Stimulated activated CD8-positive, alpha-beta memory T cell treated with anti-CD3 and anti-CD28 coated beads, Interleukin-4, amount 100 ng/mL, for 4 hours (primary cell): ENCODE measurements at places on chromosomes 1 and 21.

GRCh38 chr1:201495551-201496295, 11.2 kb downstream of the CSRP1 start:
- no peak for DNase-seq

DNA sequence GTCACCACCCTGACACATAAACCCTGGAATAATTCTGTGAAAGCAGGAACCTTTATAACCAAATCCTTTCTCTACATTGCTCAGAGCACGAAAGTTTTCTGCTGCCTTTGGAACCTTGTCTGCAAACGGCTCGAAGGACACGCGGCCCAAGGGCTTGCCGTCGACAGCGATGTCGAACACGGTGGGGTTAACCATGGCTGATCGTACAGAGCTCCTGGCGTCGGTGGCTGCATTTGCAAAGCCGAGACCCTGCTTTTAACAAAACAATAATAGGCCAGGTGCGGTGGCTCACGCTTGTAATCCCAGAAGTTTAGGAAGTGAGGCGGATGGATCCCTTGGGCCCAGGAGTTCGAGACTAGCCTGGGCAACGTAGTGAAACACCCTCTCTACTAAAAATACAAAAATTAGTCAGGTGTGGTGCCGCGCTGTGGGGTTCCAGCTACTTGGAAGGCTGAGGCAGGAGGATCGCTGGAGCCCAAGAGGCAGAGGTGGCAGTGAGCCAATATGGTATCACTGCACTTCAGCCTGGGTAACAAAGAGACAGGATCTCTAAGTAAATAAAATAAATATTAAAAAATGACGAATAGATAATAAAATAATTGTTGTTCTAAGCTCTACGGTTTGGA, 2.2 kb upstream of the EIF2B3 start:
- no peak for DNase-seq

- no peak for DNase-seq
Observed at GRCh38 chr1:238252033-238252802, 361.5 kb upstream of the ZP4 start.

- no peak for DNase-seq
Observed at GRCh38 chr21:44987886-44988606, 48.2 kb downstream of the SLX9 start.

- DNase-seq = peak; percentile 10
Observed at GRCh38 chr1:221961532-221962292, 219.8 kb upstream of the DUSP10 start.

DNA sequence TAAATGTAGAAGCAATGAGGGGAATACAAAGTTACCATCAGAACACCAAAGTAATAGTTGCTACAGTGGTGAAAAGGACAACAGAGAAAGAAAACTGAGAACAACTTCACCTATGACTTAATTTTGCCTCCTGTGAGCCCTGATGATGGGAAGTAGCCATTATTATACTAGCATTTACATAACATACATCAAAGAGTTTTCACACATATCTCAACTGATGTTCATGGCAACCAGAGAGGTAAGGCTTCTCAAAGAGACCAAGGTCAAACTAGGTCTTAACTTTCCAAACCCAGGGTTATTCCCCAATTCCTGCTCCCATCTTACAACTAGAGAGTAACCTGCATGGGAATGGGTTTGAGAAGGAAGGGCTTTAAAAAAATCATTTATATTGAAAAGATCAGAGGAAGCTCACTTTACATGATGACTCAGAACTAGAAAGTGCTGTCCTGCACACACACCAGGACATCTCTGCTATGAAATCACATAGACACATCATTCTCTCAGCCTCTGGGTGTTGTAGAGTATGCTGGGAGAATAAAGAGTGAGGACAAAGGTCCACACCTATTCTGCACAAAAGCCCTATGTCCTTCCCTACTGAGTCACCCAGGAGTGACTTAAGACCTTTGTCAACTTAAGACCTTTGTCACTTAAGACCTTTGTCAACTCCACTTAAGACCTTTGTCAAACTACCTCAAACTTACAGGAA, 179.7 kb downstream of the TNFSF18 start:
- no peak for DNase-seq

DNA sequence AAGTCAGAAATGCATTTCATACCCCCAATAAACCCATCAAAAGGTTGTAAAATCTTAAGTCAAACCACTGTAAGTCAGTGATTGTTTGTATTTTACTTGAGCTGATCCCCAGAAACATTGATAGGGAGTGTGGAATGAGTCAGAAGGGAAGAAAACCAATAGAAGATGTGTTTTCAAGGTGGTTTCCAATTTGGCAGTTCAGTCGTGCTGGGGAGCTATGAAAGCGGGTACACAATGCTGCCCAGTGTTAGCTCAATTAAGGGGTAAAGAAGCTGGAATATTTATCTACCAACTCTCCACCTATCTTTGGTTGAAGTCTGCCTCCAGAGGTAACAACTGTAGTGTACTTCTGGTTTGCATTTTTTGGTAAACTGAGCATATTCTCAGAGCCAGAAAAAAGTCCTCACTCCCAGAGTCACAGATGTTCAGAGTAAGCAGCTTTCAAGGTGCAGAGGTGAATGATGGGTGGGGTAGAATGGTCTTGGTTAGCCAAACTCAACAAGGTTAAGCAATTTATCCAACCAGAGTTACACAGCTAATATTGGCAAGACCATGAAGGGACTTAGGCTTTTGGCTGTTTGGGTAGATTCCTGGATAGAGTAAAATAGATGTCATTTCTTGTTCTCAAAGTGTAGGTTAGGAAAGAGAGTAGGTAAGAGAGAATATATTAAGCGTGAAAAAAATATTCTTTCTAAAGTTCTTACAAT, 202.9 kb upstream of the ADGRL2 start:
- no peak for DNase-seq

- no peak for DNase-seq
Observed at GRCh38 chr1:11960715-11961114, 19.5 kb upstream of the MFN2 start.

DNA sequence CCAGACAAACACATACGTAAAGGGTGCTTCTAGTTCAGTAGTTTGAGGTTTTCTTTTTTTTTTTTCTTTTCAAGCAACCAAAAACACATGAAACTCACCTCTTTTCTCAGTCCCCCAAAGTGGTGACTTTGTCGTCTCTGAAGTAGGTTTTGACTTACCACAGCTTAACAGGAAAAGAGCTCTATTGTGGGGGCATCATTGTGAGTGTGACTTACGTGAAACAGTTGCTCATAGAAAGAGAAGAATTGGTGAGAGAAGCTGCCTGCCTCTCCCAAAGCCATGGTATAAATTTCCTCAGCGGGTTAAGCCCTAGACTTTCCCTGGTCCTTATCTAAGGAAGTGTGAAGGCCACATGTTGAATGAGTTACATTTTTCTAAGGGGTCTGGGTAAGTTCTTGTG, 11.9 kb downstream of the FASLG start:
- DNase-seq = no peak

- DNase-seq = no peak
Observed at GRCh38 chr1:226678701-226679100, 60.4 kb downstream of the ITPKB start.

- no peak for DNase-seq
Observed at GRCh38 chr1:31624309-31624708, 6.8 kb downstream of the HCRTR1 start.

GRCh38 chr21:16534408-16535101, 804.8 kb downstream of the USP25 start:
- no peak for DNase-seq

GRCh38 chr1:3352299-3352951, 102.0 kb upstream of the ARHGEF16 start:
- no peak for DNase-seq

GRCh38 chr1:160211046-160211790, 6.0 kb downstream of the PEA15 start:
- DNase-seq = no peak

DNA sequence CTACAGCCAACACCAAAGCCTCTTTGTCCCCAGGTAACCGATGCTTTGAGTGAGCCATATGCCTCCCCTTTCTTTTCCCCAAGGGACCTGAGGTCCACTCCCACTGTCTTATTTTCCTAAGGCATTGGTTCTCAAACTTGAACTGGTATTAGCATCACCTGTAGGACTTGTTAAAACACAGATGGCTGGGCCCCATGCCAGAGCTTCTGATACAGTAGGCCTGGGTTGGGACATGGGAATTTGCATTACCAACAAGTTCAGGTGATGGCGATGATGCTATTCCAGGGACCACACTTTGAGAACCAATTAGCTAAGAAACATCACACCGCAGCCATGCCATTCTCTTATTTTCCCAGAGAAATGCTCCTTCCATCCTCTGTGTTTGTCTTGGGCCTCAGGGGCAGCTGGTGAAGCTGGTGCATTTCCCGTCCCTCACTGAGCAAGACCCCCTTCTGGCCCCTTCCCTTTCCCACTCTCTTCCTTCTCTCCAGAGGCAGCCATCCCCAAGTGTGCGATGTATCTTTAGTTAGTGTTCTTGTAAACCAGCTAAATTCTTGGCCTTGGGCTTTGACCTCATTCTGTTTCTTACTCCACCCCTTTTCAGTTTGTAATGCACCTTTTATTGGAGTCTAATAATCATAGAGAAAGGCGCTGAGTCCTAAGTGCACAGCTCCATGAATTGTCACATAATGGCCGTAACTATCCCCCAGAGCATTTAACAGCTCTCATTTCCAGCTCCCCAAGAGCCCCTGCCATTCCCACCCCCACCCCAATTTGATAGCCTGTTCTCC, 14.2 kb upstream of the TTC22 start:
- DNase-seq = no peak

DNA sequence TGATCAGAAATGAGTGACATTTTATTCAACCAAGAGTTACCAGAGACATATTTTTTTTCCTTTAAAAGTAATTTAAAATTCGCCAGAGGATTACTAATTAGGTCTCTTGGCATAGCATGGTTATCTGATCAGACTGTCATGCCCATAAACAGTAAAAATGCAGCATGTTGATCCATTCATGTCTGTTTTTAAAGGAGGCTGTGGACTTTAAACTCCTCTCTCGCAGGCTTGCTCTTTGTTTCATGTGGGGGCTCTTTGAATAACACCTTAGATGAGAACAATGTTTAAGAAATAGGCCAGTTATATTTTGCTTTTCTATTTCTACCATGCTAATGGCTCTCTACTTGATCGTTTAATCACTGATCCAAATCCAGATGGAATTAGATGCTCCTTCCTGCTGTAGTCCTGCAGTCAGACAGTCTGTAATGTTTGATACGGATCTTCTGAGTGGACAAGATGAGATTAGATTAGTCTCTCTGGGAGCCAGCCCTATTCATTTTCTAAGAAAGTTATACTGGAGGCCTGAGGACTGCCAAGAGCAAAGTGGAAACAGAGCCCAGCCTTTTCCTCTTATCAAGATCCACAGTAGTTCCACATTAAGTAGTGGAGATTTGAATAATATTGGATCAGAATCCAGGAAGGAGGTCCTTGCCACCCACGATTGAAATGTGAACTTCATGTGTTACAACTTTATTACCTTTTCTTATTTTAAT, 197.4 kb downstream of the HS2ST1 start:
- DNase-seq = no peak

GRCh38 chr1:209926045-209926444, 12.0 kb upstream of the SYT14 start:
- no peak for DNase-seq

DNA sequence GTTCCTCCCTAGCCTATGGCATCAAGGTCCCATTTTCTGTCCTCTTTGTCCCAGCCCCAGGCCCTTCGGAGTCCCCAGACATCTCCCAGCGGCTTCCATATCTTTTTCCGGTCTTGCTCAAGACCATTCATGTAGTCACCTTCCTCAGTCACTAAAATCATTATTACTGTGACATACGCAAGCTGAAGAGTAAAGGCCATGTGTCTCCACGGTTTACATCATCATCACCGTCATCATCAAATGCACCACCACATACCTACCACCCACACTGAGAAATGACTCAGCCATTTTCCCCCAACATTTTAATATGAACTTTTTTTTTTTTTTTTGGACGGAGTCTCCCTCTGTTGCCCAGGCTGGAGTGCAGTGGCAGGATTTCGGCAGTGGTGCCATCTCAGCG, 43.4 kb downstream of the FHAD1 start:
- DNase-seq = no peak

- DNase-seq = no peak
Observed at GRCh38 chr1:92503926-92504285, 17.2 kb upstream of the GFI1 start.

- no peak for DNase-seq
Observed at GRCh38 chr1:110390096-110390495, 730 bp downstream of the SLC16A4 start.

DNA sequence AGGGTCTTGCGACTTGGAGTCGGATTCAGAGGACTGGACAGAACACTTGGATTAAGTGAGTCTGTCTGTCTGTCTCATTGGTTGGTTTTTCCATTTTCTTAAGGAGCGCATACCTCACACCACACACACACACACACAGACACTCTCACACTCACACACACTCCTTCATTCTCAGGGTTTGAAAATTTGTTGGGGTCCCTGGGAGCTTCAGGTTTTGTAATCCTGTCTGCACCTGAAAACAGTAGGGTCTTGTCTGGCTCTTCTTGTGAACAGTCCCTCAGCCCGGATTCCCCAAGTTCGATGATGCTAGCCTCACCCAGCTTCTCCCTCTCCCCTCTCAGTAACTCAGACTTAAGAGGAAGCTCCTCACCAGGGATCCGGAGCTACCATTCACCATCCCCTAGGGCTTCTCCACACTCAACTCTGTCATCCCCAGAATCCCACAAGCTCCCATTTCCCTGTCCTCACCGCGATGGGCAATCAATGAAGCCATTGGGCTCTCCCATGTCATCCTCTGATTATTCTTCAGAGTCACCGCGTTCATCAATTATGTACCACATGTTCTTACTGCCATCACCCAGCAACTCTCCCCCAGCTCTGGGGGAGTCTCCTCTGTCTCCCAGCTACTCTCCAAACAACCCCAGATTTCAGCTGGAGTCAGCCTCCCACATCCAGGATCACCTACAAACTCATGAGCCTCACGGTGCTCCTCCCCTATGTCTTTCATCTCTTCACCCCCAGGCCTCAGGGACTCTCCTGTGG, 1530.9 kb upstream of the TPTE start:
- no peak for DNase-seq

- DNase-seq = no peak
Observed at GRCh38 chr1:248703674-248704073, 1.1 kb upstream of the OR14I1 start.

DNA sequence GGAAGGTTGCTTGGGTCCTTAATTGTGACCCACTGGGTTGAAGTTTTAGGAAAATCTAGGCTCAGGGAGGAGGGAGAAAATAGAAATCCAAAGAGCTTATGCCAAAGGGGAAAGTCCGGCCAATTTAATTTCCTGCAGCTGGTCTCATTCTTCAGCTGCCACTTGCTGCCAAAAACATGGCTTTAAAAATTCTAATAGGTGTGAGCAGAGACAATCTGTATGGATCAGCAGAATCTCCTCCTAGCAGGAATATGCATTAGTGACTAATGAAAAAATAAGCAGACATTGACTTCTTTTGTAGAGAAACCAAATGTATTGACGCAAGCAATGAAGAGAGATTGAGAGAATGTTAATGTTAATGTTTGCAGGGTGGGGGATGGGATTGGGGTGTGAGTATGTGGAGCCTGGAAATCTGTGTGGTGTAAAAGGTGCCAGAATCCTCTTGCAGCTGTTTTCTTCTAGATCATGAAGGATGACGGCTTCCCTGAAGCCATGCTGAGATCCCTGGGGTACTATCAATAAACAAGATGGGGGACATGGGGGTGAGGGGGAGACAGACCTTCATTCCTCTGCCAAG, 35.3 kb downstream of the VWA5B1 start:
- DNase-seq = no peak

- no peak for DNase-seq
Observed at GRCh38 chr1:73044241-73045036, 762.1 kb upstream of the NEGR1 start.

GRCh38 chr1:203534526-203534925, 40.6 kb downstream of the OPTC start:
- DNase-seq = no peak

- DNase-seq = no peak
Observed at GRCh38 chr21:41948078-41948895, 5.5 kb downstream of the C2CD2 start.
